NCI-H526 (cell line): ENCODE measurements at places on chromosomes 5 and 9.

DNA sequence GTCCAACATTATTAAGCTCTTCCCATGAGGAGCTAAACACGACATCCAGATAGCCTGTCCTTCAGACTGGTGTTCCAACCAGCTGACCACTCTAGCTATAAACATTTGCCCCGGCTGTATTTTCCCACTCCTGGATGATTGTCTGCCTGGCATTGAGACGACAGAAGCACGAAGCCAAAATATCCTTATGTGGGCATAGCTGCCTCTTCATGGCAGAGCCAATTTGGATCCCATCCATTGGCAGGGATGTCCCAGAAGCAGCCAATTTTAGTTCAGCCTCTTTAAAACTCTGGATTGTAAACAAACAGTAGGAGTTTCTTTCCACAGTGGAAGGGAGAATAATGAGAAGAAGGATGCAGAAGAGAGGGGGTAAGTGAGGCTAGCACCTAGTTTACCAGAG is 507.6 kb downstream of the CETN3 start:
- no peak for DNase-seq

DNA sequence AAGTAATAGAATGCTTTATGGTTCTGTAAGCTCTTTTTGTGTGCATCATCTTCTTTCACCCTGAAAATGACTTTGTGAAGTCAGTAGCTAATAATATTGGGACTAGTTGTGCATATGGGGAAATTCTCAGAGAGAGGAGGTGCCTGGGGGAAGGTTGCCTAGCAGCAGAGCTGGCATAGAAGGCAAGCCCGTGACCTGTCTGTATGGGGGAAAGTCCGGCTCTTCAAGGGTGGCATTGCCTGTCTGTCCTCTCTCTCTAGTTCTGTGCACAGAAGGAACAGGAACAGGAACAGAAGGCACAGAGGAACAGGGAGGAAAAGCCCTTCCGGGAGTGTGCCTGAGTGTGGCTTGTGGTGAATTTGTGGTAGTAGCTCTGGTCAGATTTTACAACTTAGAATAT is 33.1 kb downstream of the SH3GL2 start:
- no peak for DNase-seq

DNA sequence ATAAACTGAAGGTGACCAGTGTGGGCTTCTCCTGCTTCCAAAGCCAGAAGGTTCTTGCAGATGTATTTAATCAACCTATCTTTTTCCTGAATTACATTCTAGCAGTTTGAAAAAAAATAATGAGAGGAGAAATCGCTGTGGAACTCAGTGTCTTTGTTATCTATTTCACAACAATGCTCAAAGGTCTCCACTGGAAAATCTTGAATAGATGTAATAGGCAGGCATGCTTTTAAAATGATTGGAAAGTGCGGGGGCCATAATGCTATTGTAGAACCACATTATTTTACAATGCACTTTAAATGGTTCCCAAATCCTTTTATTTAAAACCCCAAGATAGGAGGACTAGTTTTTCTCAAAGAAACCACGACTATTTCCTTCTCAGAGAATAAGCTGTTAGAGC is 23.3 kb downstream of the ENC1 start:
- DNase-seq: no peak

DNA sequence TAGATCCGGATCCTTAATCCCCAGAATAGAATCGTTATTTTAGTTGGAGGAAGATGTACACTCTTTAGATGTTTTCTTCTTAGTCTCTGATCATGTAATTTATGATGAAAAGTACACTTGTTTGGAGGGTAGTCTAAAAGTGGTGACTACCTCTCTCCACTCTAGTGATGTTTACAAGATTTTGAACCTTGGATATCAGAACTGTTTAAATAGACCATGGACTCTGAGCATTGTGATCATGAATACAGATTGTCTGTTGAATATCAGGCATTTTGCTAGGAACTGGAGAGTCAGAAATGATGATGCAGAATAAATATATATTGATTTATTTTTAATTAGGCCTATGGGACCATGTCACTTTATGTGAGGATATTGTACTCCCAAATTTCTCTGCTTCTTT is 706.3 kb upstream of the WWC1 start:
- DNase-seq: no peak
